ENCODE measurements at places on chromosomes 5 and 9.

- DNase-seq: no peak
These were observed 17.2 kb downstream of the LIX1 start for GRCh38 chr5:97125125-97125683.

DNA sequence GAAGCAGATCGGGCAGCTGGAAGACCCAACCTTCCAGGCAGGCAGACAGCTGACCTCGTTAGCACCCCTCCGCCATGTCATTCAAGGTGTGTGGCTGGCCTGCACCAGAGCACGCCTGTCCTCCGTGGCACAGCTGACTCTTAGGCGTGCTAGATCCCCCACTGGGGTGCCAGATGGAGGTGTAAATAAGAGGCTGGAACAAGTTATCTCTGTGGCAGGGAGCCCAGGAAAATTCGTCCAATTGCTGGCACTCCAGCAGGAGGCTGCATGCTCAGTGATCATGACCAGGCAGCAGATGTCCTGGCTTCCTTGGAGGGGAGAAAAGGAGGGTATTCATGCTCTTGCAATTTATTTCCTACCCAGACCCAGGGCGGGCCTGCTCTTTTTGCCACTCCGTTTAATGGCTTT, 7.8 kb upstream of the ALDOB start:
- peak; percentile 97 for DNase-seq

DNA sequence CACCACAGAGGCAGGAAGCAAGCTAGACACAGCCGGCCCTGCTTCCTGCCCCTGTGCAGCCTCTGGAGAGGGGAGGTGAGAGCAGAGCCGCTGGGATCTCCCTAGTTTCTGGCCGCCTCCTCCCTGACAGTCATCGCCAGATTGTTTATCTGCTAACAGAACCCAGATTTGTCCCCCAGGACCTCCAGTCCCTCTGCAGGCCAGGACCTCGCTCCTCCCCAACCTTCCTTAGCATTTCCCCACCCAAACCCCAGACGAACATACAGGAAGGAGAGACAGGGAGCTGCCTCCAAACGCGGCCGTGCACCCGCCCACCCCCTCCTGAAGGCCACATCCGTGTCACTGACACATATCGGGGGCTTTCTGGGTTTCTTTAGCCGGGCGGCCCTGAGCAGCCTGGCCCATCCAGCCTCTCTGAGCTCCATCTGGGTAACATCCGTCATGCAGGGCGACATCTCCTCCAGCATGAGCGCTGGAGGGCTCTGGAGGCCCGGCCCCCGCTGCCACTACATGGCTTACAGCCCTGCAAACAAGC, 47.5 kb downstream of the DBH start:
- DNase-seq: peak; percentile 51

DNA sequence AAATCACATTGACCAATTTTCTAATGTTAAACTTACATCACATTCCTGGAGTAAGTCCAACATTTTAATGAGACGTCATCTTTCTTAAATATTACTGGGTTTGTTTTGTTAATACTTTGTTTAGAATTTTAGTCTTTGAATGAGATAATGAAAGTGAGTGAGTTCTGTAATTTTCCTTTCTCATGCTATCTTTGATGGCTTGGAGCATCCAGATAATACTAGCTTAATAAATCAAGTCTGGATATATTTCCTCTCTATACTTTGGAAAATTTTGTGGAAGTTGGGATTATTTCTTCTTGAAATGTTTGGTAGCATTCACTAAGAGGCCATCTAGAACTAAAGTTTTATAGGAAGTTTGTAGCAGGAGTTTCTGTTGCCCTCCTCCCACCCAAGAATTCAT, 90.8 kb upstream of the IL7R start:
- DNase-seq: no peak

GRCh38 chr9:6911901-6912638, 154.3 kb downstream of the KDM4C start:
- no peak for DNase-seq

- DNase-seq: no peak
These were observed 526.4 kb downstream of the CTNND2 start for GRCh38 chr5:11377896-11378295.

DNA sequence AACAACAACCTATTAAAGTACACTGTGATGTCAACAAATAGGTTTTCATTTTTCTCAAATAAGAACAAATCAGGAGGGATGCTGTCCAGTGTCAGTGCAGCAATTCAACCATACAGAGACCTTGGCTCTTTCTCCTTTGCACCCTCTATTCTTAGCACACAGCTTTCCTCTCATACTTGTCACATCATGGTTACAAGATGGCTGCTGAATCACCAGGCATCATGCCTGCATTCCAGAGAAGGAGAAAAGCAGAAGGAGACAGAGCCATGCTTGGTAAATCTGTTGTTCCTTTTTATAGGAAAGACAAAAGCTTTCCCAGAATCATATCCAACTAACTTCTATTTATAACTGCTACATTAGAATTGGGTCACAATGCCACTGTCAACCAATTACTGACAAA, 124.7 kb upstream of the VLDLR start:
- DNase-seq: no peak

- no peak for DNase-seq
These were observed 44.7 kb upstream of the DMAC1 start for GRCh38 chr9:7844242-7844641.

DNA sequence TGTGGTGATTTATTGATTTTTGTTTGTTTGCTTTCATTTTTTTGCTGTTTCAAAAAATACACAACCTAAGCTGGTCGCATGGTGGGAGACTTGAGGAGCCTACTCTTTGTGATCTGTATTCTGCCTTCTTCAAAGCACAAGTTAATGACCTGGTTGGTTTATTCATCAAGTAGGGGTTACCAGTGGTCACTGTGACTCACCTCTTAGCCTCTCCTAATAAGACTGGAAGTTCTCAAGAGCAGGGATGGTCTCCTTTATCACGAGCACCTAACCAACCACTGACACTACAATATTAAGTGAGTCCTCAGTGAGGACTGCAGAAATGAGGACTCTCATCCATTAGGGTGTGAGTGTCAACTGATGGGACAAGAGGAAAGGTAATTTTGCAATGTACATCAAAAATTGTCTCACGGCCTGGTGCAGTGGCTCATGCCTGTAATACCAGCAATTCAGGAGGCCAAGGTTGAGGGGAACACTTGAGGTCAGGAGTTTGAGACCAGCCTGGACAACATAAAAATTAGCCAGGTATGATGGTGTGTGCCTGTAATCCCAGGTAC, 13.6 kb upstream of the MTMR12 start:
- DNase-seq: no peak

GRCh38 chr5:110099572-110099971, 409.8 kb downstream of the MAN2A1 start:
- DNase-seq: no peak

DNA sequence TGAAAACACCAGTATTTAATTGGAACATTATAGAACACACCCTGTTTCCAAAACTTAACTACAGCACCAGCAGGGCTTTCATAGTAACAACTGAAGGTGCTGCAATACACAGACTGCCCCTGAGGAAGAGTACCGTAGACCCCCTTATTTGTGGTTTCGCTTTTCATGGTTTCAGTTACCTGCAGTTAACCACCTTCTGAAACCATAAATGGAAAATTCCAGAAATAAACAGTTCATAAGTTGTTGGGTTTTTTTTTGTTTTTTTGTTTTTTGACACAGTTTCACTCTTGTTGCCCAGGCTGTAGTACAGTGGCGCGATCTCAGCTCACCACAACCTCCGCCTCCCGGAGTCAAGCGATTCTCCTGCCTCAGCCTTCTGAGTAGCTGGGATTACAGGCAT, 9.5 kb upstream of the GLDC start:
- no peak for DNase-seq

DNA sequence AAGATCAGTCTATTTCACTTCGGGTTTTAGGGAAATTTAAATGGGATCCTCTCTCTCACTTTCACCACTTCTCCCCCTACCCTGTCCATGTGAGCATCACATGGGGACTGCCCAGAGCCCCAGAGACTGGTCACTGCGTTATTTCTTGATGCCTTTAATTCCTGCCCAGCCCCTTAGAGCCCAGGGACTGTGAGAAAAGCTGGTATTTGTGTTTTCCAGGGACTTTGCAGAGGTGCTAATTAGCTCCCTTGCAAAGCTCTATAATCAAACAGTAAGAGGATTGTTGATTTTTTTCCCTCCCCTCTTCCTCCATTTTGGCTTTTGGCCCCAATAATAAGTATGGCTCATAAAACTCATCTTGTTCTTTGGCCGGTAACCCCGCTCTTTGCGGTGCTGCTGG, 35.6 kb downstream of the NTRK2 start:
- no peak for DNase-seq

GRCh38 chr9:70551396-70551795, 136.9 kb upstream of the KLF9 start:
- no peak for DNase-seq

GRCh38 chr5:149748471-149749094, 18.5 kb downstream of the PPARGC1B start:
- no peak for DNase-seq

- DNase-seq: no peak
These were observed 33.4 kb downstream of the SECISBP2 start for GRCh38 chr9:89351584-89352300.

- no peak for DNase-seq
These were observed 31.2 kb downstream of the FGF18 start for GRCh38 chr5:171450423-171451331.

GRCh38 chr9:107065549-107065948, 202.6 kb downstream of the ZNF462 start:
- no peak for DNase-seq

DNA sequence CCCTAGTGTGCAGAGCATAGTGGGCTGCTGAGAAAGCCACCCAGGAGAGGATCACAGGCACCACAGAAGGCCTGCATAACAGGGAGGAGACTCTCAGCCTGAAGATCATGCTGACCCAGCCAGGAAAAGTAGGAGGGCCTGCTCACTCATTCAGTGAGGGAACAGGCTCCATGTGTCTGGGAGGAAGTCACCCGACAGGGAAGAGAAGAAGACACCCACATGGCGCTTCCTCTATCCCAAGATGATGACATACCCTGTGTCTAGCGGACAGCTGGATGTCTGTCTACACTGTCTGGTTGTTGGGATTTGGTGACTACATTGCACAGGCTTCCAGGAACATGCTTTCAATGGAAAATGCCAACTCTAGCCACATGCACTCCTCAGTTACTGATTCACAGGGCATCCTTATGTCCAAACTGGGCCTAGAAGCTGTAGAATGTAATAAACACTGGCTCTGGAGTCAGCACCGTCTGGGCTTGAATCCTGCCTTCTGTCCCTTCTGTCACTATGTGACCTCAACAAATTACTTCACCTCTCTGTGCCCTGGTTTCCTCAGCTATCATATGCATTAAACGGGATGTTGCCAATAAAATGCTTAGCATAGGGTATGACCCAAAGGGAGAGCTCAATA, 47.6 kb downstream of the KLHL3 start:
- DNase-seq: no peak

DNA sequence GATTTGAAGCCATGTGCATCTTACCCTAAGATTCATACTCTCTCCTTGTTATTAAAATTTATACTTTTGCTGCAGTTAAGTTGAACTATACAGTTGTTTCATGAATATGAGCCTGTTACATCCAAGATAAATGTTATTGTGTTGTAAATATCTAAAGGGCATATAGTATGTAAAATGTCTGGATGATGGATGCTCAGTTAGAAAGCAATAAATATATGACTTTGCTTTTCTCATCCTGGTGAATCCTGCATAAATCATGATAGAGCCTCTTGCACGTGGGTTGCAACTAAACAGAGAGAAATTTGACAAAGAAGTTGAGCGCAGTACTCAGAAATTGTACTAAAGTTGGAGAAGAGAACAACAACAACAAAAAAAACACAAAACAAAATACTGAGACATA, 99.5 kb downstream of the PRDM9 start:
- DNase-seq: no peak

DNA sequence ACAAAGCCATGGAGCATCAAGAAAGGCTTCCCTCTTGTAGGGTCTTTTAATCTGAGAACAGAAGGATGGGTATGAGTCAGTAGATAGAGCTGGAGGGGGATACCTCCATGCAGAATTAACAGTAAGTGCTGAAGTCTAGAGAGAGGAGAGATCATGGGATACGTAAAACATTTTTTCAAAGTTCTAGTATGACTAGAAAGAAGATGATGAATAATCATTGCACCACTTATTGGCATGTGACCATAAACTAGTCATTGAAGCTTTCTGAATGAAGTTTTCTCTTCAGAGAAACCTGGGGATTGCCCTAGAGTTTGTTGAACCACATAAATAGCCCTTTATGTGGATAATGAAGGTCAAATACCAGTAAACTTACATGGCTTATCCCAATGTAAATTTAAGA, 48.6 kb upstream of the PTPRD start:
- DNase-seq: no peak

DNA sequence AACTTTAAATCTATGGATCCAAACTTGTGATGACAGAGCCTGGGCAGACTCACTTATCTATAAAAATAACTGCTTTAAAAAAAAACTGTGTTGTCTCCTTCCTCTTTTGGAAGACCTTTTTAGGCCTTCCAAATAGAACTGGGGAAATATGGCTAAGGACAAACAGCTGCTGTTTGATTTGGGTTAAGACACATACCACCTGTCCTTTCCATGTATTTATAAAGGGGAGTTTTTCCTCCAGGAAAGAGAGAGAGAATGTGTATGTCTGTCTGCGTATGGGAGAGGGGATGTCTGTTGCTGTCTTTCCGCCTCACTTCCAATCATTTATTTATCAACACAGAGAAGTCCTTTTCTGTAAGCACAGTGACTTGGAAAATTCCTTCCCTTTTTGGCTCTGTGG, 2.8 kb downstream of the ARHGEF37 start:
- no peak for DNase-seq

GRCh38 chr9:37538099-37538498, 38.1 kb downstream of the FBXO10 start:
- DNase-seq: no peak

- no peak for DNase-seq
These were observed 12.2 kb upstream of the CARD19 start for GRCh38 chr9:93083592-93084470.

GRCh38 chr5:44997506-44997905, 188.8 kb downstream of the MRPS30 start:
- DNase-seq: no peak

DNA sequence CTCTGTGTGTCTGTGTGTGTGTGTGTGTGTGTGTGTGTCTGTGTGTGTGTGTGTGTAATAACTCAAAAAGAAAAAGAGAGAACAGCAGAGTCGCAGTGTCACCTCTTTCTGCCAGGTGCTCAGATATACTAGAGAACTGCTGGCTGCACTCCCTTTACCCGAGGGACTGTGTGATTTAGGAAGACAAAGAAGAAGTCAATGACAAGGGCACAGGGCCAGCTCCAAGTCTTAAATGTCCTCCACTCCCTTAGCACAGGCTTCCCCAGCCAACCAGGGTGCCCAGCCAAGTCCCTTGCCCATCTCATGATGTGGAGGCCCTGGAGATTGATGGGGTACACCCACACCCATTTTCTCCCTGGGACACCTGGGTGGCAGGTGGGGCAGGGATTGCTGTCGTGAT, 8.7 kb downstream of the CCNJL start:
- no peak for DNase-seq

DNA sequence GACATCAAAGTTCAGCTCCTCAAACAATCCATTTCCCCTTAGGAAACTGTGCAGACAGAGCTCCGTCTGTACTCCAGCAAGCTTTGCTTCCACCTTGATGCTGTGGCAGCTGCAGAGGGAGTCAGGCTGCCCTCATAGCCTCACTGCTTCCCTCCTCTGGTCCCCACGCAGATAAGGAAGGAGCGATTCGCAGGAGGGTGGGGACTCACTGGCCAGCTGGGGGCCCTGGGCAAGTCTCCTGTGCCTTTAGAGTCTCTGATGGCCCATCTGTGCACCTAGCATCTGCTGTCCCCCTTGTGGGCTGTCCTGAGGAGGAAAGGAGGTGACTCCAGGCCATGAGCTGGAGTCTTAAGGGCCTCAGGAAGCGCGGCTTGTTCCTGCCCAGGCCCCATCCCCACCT, 121.5 kb downstream of the ENTREP1 start:
- no peak for DNase-seq
